Naive thymus-derived CD4-positive, alpha-beta T cell (primary cell): ENCODE measurements at places on chromosomes 2 and 18.

DNA sequence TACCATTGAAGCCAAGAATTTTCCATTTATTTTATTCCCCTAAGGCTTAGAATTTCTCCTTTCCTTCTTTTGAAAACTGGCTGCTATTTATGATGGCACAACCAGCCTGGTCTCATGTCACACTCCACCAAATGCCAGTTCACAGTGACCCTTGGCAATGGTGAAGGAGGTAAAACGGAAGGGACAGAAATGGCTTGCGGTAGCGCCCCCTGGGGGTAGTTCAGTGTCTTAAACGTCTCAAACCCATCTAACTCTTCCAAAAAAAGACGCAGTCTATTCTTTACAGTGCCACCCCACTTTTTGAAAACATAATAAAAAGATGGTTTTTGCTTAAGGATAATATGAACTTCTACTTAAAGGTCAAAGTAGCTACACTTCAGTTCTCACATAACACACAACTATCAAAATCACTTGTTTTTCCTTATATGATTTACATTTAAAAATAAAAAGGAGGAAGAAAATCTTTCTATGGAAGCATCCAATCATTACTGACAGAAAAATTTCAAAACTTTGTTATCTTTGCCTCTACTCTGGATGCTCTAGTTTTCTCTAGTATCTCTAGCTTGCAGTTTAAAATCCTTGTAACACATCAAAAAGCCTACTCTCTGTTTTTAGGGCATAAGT lies 28.0 kb downstream of the PNO1 start:
- DNase-seq, result peak; percentile 37

- peak; percentile 74 for DNase-seq
Observed at GRCh38 chr2:88753833-88754584, 62.5 kb downstream of the RPIA start.

GRCh38 chr18:58192519-58192918 lies 148.5 kb downstream of the NEDD4L start:
- no peak for DNase-seq

DNA sequence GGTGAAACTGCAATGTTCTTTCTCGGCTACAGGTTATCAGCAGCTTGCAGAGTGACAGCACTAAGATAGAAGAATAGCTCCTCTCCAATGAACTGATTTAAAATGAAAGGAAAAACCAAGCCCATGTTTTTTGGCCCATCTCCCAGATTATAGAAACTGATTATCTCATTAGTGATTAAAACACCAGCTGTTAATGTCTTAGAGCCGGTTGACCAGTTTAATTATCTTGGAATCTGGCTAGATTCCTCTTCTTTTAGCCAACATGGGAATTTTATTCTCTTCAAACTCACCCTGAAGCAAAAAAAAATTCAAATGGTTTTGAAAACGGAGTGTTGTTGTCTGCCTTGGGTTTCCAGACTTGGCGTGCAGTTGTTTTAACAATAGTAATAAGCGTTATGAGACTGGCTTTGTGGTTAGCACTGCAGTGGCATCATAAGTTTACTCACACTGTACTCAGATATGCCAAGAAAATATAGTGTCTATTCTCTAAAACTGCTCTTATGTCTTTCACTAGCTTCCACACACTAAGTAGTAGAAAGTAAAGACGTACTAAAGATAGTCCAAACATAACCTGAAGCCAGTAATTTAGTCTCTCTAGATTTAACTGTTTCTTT lies 665.3 kb downstream of the STK39 start:
- no peak for DNase-seq

DNA sequence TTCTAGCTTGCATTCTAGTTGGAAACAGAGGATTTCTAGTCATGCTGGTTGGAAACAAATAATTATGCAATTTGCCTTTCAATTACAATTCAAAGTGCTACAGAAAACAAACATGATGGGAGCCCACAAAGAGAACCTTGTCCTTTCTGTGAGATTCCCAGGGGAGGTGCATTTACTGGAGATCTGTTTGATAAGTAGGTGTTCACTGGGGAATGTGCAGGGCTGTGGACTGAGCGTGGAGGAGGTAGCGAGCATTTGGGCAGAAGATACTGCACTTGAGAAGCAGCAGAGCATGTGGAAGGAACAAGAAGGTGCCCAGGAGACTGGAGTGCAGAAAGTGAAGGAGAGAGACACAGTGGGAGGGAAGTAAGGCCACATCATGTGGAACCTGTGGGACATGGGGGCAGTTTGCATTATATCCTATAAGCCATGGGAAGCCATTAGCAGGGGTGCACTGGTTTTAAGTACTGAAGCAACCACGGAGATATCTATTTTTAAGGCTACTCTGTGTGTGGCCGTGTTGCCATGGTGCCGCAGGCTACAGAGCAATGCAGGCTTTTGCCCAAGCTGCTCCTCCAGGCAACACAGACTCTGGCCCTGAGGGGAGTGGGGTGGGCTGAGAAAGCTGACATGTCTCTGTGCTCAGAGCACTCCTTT lies 154.0 kb downstream of the ANTXR1 start:
- DNase-seq, result no peak

GRCh38 chr2:16105669-16106281 lies 165.4 kb downstream of the MYCN start:
- no peak for DNase-seq

- no peak for DNase-seq
Observed at GRCh38 chr18:48203288-48203945, 205.8 kb downstream of the ZBTB7C start.

- peak; percentile 46 for DNase-seq
Observed at GRCh38 chr18:907115-907884, 2.6 kb downstream of the ADCYAP1 start.

DNA sequence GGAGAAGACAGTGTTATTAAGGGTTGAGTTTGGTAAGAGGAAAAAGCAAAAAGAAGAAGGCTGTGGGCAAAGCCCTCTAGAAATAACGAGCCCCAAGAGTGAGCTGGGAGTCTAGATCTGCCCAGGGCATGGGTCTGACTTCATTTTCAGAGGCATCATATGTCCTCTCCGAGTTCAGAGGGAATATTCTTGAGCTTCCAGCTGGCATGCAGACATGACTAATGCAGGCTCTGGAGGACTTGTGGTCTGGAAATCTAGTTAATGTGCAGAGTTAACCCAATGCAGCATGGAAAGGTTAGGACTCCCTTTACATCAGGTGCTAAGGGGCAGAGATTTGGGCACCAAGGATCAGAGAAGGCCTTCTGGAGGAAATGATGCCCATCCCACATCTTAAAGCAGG lies 7.3 kb downstream of the ACMSD start:
- DNase-seq, result no peak

- DNase-seq, result no peak
Observed at GRCh38 chr18:79852561-79853302, 55.0 kb downstream of the KCNG2 start.

GRCh38 chr2:171084128-171084527 lies 76.6 kb downstream of the TLK1 start:
- DNase-seq, result peak; percentile 47

GRCh38 chr2:50732796-50733195 lies 299.1 kb downstream of the NRXN1 start:
- DNase-seq, result no peak

DNA sequence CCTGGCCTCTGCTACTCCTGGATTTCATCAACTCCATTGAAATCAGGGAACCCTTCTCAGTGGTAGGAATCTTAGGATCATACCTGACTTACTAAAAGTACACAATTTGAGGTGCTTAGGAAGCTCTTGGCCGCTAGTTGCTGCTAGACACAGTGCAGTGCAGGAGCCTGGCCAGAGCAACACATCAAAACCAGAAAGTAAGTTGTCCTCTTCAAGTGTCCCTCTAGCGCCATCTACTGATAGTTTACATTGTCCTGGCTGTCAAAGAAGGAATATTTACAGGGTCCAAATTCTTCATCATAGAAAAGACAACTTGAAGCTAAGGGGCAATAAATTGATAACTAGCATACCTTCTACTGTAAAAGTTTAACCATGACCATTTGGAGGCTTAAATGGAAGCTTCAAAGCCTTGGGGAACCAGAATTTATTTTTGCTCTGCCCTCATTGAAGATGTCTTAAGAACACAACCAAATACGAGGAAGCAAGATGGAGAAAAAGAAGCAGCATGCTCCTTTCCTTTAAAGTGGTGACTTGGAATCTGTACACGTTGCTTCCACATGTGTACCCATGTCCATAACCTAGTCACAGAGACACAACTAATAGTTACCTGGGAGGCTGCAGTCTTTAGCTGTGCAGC lies 889.1 kb upstream of the GCFC2 start:
- no peak for DNase-seq

GRCh38 chr2:133486771-133487191 lies 81.5 kb downstream of the NCKAP5 start:
- no peak for DNase-seq

DNA sequence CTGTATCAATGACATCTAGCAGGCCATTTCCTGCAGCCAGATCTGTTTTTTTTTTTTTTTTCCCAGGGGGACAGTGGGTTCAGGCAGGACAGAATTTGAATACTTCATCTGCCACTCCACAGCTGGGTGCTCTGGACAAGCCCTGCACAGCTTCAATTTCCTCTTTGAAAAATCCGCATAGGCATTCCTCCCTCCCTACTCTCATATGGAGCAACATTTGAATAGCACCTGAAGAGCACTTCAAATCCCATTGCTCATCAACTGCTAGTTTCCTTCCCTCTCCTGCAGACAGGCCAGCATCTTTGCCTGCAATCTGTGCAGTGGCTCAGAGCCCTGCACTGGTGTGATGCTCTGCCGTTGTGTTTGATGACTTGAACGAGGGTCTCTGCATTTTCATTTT lies 326.3 kb downstream of the TSN start:
- DNase-seq, result no peak

GRCh38 chr2:233063269-233063975 lies 3.3 kb downstream of the INPP5D start:
- no peak for DNase-seq

- no peak for DNase-seq
Observed at GRCh38 chr2:179253226-179253625, 11.4 kb downstream of the SESTD1 start.

DNA sequence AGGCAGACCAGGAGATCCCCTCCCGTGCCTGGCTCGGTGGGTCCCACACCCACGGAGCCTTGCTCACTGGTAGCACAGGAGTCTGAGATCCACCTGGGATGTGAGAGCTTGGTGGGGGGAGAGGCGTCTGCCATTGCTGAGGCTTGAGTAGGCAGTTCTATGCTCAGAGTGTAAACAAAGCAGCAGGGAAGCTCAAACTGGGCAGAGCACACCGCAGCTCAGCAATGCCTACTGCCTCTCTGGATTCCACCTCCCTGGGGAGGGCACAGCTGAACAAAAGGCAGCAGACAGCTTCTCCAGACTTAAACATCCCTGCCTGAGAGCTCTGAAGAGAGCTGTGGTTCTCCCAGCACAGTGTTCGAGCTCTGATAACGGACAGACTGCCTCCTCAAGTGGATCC lies 85.1 kb downstream of the UGP2 start:
- DNase-seq, result no peak

- DNase-seq, result no peak
Observed at GRCh38 chr18:44796429-44797428, 116.0 kb downstream of the SETBP1 start.

DNA sequence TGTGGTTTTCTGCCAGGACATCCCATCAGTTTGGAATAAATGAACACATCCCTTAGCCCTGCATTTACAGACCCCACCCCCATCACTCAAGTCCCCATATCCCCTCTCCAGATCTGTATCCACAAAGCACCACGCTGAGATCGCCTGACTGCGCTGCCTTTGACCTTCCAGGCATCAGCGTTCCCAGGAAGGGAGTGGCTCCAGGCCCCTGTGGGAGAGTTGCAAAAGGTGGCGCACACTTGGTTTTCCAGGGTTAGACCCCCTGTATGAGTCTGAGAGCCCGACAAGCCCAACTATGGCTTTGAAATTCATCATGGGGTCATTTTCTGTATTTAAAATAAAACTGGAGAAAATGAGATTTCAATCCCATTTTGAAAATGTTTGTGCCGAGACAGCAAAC lies 137.0 kb upstream of the ZNF236 start:
- DNase-seq, result no peak

- no peak for DNase-seq
Observed at GRCh38 chr2:140747665-140748064, 1383.2 kb downstream of the LRP1B start.

DNA sequence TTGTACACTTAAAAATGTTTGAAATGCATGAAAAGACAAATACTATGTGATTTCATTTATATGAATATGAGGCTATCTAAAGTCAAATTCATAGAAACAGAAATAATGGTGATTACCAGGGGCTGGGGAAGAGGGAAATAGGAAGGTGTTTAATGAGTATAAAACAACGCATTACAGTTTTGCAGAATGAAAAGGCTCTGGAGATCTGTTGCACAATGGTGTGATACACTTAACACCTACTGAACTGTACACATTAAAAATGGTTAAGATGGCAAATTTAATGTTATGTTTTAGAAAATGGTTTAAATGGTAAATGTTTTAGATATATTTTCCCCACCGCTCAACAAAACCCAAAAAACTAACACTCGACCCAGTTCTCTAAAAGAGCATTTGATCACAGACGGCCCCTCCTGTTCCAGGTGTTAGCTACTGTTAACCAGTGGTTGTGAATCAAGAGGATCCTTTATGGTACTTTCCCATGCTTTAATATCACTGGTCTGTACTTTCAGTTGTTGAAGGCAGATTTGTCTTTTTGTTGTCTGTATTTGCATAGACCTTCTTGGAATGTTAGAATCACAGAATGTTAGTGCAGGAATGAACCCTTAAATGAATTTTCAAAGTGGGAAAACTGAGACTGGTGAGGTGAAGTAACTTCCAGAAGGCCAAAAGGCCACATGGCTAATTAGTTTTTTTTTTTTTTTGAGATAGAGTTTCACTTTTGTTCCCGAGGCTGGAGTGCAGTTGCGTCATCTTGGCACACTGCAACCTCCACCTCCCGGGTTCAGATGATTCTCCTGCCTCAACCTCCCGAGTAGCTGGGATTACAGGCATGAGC lies 10.2 kb downstream of the RAB10 start:
- DNase-seq, result no peak

GRCh38 chr2:118945881-118946280 lies 3.9 kb downstream of the MARCO start:
- no peak for DNase-seq

- no peak for DNase-seq
Observed at GRCh38 chr18:48927286-48928080, 23.3 kb downstream of the SMAD7 start.

DNA sequence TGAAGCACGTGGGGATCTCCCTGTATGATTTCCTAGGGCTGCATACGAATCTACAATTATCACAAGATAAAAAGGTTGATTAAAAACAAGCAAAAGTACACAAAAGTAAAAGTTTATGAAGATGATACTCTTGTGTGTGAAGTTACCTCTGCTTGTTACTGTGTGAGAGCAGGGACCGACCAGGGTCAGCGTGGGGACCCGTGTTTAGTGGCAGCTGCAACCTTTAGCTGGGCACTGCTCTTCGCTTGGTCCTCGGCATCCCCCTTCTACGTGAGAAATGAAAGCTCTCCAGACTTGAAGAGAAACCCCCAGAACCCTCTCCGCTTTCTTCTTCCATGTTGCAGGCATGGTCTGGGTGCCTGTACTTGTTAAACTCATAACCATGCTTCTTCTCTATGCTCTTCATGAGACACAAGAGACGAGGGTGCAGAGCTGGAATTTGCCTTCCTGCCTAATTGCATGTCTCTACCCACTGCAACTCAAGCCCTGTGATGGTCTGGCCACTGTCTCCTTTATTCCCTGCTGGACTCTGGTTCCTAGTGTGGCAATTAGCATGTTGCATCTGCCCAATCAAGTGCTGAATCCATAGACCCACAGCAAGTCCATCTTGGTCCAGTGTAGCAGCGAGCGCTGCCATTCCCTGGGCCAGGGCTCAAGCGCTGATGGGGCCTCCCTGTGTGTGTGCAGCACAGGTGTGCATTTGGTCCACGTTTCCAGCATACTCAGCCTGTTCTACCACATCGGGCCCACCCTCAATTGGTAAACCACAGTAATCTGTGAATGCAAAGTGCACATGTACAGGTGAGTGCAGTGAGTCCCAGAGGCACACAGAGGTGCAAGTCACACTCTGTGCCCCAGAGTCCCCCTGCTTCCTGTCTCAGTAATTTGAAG lies 88.5 kb downstream of the TWIST2 start:
- DNase-seq, result no peak
